ENCODE measurements at places on chromosomes 1 and 21.

DNA sequence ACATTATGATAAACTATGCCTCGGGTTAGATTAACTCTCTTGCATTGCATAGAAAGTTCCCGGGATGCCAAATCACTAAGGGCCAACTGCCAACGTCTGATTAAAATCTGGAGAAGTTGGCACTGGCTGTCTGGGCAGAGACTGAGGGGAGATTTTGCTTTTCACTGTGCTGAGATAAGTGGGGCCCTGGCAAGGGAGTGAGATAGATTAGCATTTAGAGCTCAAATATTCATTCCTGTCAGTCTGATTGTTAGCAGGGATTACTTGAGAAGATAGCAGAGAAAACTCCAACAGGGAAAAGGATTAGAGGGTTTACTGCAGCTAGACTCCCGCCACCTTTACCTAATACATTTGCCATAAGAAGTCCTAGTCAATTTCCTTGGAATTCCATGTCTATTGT lies 714.1 kb upstream of the CHRM3 start:
- no peak for DNase-seq

DNA sequence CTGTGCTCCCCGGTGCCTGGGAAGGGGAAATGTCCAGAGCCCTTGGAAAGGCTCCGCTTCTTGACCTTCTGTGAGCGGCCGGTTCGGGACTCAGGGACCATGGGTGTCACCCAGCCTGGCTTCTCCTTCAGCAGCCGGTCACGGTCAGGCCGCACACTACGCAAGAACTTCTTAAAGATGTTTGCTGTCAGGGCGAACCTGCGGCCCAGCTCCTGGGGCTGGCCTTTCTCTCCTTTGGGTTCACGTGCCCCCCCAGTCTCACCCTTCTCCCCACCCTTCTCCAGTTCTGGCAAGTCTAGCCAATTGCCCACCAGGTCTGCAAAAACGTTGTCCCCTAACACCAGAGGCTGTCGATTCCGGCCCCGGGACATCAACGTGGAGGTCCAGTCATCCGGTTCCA lies 12.1 kb downstream of the INKA2 start:
- DNase-seq: no peak

- no peak for DNase-seq
Measured at GRCh38 chr1:147812799-147813198, 52.4 kb upstream of the GJA5 start.

DNA sequence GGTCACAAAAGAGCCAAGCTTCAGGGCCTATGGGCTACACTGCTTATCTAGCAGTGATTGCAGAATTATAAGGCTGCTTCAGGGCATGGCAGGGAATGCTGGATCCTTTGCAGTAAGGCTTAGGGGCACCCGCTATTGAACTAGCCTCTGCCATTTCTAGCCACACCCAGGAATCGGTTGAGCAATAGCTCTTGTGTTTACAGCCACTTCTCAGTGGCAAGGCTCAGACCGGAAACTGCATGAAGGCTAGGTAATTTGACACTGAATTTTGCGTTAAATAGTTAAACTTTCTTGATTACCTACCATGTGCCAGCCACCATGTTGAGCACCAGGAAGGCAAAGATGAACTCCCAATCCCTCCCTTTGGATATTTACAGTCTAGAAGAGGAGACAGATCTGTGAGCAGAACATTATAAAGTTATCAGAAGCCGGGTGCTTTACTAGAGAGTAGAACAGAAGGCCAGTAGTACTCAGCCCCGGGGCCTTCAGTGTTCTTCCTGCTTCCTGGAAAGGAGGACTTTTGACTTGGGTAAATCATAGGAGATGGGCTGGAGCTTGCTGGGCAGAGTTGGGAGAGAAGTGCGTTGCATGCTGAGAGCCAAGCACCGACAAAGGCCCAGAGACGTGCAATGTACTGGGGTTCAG lies 98.6 kb upstream of the LPGAT1 start:
- no peak for DNase-seq

Measured in left ventricle myocardium inferior (tissue), 1 donor.